Stimulated activated CD4-positive, alpha-beta T cell treated with anti-CD3 and anti-CD28 coated beads, Interleukin-4, amount 100 ng/mL, for 1 hour (primary cell): ENCODE measurements at places on chromosomes 4 and X.

DNA sequence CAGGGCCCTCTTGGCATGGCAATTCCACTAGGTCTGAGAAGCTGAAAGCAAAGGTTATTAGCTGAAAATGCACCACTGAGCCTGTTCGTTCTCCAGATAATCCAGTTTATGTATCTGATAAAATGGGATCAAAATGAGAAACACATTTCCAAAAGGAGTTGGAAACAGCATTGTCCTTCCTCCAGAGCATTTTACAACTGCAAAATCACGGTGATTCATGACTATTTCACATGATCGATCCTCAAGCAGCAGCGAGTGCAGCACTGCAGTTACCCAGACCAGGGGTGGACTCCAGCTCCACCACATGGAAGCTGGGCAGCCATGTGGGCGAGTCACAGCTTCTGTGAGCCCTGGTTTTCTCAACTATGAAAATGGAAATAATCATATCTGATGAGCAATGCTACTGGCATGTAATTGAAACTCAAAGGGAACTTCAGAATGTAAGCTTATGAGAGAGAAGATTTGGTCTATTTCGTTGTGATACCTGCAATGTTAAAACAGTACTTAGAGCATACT, 78.7 kb upstream of the MSX1 start:
- no peak for DNase-seq

- DNase-seq: no peak
These were observed 41.9 kb downstream of the SLC34A2 start for GRCh38 chr4:25697516-25697915.

- DNase-seq: peak; percentile 13
These were observed 3.2 kb downstream of the EFNB1 start for GRCh38 chrX:68832101-68832416.

GRCh38 chrX:106611679-106612392, at the start of gene RADX:
RADX (plus strand) TSS chrX:106611978; CDS start chrX:106612081, 103 bp downstream.
- DNase-seq: peak; percentile 81

DNA sequence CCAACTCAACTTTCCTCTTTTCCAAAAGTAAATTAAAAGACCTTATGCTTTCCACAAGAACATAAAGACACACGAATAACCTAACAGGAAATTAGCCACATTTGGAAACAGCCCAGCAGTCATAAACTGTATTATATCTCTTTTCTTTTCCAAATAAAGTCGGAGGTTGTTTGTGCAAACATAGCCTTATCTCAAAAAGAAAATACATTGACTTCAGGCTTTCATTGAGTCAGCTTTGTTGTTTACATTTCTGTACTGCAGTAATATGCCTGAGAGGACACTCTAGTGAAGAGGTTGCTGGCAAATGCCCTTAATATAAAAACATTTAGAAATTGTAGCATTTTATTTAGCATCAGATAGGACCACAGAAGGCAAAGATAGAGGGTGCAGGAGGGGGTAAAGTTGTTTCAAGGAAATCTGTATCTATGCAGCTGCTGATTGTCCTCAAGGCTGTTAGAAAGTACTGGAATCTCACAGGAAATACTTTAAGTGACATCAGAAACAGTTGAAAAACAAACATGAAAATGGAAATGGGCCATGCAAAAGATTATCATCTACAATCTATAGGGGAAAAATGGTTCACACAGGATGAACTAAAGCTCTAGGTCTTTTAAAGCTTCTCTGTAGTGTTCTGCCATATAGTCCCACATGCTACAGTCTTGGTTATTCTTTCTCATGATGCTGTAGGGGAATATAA, 14.5 kb downstream of the LNX1 start:
- no peak for DNase-seq

- DNase-seq: no peak
These were observed 125.4 kb downstream of the ATP8A1 start for GRCh38 chr4:42531341-42532030.

GRCh38 chr4:28232376-28232775, 1371.7 kb downstream of the STIM2 start:
- DNase-seq: no peak

- DNase-seq: no peak
These were observed 104.0 kb upstream of the ACTRT1 start for GRCh38 chrX:128156204-128156603.

DNA sequence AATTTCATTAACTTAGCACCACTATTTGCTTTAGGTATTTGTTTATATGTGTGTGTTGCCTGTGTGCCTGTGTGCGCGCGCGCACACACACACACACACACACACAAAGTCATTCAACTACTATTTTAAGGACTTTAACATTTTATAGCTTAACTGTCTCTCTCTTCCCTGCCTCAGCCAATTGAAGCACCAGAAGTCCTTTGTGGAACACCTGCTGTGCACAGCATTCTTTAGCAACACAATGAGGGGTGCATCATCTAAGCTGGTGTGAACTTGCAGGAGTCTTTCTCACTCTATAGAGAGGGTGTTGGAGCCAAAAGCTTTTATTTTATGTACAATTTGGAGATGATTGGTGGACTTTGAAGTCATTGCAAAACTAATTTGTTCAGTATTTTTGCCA, 31.3 kb downstream of the SLIT2 start:
- DNase-seq: no peak

DNA sequence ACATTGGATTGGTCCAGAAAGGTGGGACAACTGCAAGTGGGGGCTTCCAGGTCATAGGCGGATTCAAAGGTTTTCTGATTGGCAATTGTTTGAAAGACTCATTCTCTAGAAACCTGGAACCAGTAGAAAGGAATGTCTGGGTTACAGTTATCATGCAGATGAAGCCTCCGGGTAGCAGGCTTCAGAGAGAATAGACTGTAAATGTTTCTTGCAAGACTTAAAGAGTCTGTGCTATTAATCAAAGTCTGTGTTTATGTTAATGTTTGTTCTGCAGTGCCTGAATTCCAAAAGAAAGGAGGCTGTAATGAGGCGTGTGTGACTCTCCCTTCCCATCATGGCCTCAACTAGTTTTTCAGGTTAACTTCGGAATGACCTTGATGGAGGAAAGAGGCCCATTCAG, 43.9 kb upstream of the GC start:
- DNase-seq: no peak

- peak; percentile 25 for DNase-seq
These were observed 581 bp downstream of the DNAJB14 start for GRCh38 chr4:99945718-99946355.

GRCh38 chrX:81259020-81259713, 57.3 kb downstream of the SH3BGRL start:
- no peak for DNase-seq

DNA sequence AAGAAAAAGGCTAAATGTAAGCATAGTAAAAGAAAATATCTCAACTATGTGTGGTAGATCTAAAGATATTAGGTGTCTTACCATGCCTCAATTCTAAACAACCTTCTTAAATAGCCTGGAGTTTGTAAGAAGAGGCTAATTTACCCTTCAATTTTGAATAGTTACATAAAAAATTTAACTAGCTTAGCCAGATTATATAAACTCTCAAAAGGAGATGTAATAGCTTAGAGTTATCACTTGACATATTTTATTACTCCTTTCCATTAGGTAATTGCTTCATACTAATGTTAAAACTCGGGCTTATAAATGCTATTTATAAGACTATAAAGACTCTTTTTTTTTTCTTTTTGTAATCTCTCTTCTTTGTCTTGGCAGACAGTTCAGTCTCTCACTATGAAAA, 297.5 kb upstream of the PABPC4L start:
- DNase-seq: no peak

- no peak for DNase-seq
These were observed 4.7 kb upstream of the TCEAL1 start for GRCh38 chrX:103624111-103624510.

DNA sequence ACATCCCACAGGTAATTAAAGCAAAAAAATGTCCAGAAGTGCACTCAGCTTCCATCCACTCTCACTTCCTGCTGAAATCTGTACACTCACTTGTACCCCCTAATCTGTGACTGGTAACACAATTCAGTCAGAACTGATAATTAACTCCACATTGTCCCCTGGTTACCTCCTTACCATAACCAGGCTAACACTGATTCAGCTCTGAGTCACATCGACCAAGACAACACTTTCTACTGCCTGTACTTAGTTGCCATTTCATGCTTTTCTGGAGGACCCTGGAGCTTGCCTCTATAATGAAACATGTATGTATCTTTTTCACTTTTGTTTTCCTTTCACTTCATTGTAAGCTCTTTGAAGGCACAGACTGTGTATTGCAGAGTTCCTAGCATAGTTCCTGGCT, 130.9 kb upstream of the GABRG1 start:
- no peak for DNase-seq

GRCh38 chr4:28443801-28444412, 1583.3 kb downstream of the STIM2 start:
- no peak for DNase-seq

GRCh38 chr4:158172261-158173258, at the start of gene GASK1B:
GASK1B (minus strand) TSS chr4:158173025; CDS start chr4:158171375, 1,650 bp downstream.
- DNase-seq: no peak
